ENCODE measurements at places on chromosomes 1 and 21. TPM values are rescaled to one million over a fixed set of nuclear protein-coding genes. Genes with fewer than 3 reads are reported as not detected.

SELL gene
- total RNA-seq = 0.13 TPM

PPIAL4G gene
- total RNA-seq = not detected

DNA sequence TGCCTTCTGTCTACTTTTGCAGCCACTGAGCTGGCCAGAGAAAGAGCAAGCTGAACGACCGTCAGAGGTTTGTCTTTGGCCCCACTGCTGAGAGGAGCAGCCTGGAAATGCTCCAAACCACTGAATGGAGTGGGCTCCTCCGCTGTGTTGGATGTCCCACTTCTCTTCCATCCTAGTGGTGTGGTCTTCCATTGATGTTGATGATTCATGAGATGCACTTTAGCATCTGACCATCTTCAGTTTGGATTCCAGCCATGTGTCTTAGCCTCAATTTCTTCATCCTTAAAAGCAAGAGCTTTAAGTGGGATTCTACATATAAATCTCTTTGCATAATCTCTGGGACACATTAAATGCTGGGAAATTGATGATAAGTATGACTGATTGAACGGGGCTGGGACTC lies 276.9 kb downstream of the SIPA1L2 start:
- no peak for DNase-seq

DNA sequence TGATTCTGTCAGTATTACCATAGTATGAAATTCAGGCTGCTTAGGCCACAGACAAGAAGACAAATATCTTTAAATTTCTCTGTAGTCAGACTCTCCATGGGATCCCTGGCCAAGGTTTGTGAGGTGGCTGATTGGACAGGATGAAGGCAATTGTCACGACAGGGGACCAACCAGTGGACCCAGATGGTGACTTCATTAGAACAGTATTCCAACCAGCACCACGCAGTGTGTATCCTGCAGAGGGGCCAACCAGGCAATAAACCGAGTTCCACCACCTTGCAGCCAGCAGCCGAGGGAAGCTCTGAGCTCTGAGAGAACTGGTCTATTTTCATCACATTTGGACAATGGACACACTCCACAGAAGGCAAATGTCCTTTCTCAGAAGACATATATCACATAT lies 16.1 kb downstream of the DSCAM start:
- DNase-seq = no peak

GRCh38 chr1:147717706-147718097 lies 42.7 kb downstream of the GJA5 start:
- DNase-seq = no peak

- no peak for DNase-seq
Observed at GRCh38 chr1:228555074-228555994, 68.2 kb downstream of the RNF187 start.

LCE3E gene
- total RNA-seq = not detected
